ENCODE measurements at places on chromosomes 1 and 21. TPM values are rescaled to one million over a fixed set of nuclear protein-coding genes. Genes with fewer than 3 reads are reported as not detected.

LINGO4 gene
- total RNA-seq = not detected

NUAK2 gene
- total RNA-seq = 29.0 TPM

PRDM16 gene
- total RNA-seq = 0.31 TPM

ACTRT2 gene
- not detected for total RNA-seq

LCE1C gene
- not detected for total RNA-seq

TNFRSF25 gene
- total RNA-seq = 4.3 TPM

LCE1D gene
- total RNA-seq = not detected

C1orf226 gene
- 0.91 TPM for total RNA-seq

ICOSLG gene
- 2.0 TPM for total RNA-seq

MIXL1 gene
- not detected for total RNA-seq

AADACL4 gene
- not detected for total RNA-seq

RNU1-1 gene
- total RNA-seq = not detected

RIMS3 gene
- total RNA-seq = 1.2 TPM

MFAP2 gene
- 0.57 TPM for total RNA-seq

ADAM30 gene
- total RNA-seq = not detected

MFSD2A gene
- total RNA-seq = 4.3 TPM

PPIE gene
- total RNA-seq = 41.3 TPM
